GDM1 (cell line): ENCODE measurements at places on chromosomes 7 and 10.

DNA sequence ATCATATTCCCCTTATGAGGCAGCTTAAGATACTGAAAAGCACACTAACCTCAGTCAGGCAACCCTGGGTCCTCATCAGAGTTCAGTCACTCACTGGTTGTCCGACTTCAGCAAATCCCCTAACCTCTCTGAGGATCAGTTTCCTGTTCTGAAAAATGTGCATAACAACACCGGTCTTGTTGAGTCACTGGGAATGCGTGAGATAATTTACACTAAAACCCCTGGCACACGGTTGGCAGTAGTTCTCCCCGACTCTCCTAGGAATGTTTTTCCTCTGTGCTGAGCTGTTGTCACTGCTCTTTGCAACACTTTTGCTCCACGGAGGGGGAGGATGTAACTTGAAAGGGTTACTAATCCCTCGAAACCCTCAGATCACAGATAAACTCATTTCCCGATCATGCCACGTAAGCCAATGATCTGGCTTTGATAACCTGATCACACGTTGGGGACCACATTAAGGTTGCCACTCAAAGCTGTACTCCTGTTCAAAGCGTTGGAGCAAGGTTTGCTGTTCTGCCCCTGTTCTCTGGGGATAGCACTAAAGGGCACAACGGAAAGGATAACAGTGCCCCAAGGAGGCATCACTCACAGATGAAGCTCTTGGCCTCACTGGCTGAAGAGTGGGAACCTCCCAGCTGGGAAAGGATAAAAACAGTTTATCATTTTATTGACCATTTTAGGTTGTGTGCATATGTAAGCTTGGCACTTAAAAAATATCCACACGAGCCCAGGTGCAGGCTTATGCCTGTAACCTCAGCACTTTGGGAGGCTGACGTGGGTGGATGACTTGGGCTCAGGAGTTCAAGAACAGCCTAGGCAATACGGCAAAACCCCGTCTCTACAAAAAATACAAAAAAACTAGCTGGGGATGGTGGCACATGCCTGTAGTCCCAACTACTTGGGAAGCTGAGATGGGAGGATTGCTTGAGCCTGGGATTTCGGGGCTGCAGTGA is 5.0 kb upstream of the RBM17 start:
- no peak for DNase-seq

- DNase-seq = no peak
These were observed 14.2 kb upstream of the PRF1 start for GRCh38 chr10:70616761-70617160.

DNA sequence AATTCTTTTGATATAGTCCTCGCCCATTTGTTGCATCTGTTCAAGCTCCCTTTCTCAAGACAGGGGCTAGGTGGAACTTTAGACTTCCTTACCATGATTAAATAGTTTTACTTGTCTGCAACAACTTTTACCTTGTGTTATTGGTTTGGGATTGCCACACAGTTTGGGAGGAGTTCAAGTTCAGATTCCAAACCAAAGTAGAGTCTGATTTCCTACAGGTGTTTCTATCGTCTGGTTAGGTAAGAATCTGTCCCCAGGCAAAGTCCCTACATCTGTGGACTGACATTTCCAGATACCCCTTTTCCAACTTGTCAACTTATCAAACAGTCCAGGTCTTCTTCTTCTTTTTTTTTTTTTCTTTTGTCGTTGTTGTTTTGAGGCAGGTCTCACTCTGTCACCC is 93.1 kb downstream of the LRGUK start:
- no peak for DNase-seq

GRCh38 chr7:135077642-135078041 is 70.2 kb upstream of the TMEM140 start:
- no peak for DNase-seq

DNA sequence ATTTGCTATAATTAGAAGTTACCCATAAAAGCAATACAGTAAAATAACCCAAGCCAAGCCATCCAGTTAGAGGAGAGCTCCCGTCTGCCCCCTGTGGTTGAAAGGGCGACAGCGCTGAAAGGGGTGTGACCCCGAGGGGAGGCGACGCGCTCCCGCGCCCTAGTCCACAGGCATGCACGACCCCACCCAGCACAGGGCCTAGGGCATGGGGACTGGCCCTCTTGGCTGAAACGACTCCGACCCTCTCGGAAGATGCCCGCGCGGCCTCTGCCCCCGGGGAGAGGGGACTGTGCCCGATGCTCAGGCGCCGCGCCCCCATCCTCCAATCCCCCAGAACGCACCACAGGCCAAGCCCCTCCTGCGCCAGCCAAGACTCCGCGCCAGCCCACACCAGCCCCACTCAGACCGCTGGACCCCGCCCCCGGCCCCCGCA is 64.0 kb downstream of the CSGALNACT2 start:
- DNase-seq = no peak

- peak; percentile 70 for DNase-seq
These were observed 7.2 kb downstream of the RBM20 start for GRCh38 chr10:110651044-110651958.
